ENCODE measurements at places on chromosomes 2 and 18.

- DNase-seq = no peak
These were observed 44.6 kb downstream of the MRO start for GRCh38 chr18:50775207-50775606.

- no peak for DNase-seq
These were observed 492.3 kb upstream of the TMEFF2 start for GRCh38 chr2:192687015-192687414.

DNA sequence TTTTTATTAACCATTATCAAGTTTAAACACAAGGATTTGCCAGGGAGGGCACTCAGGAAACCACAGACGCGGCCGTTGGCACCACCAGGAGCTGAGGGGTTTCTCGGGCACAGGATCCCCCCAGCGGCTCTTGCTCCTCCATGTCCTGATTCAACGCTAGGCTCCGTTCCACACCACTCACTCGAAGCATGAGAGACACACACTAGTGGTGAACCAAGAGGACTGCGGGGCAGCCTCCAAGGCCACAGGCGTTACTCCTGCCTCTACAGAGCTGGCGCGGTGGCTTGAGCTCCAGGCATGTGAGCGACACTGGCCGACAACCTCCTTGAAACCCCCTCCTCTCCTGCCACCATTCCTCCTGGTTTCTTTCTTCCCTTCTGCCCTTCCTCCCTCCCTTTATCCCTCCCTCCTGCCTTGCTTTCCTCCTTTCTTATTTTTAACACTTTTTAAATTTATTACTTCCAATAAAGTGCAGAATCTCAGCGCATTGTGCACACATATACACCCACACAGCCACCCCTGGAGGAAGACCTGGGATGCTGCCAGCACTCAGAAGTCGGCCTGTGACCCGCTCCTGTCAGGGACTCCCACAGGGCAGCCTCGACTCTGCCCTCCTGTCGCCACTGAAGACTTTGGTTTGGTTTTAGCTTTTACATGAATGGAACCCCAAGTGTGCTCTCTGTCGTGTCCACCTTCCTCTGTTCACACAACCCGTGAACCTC is 21.7 kb downstream of the COX7A2L start:
- DNase-seq = no peak

DNA sequence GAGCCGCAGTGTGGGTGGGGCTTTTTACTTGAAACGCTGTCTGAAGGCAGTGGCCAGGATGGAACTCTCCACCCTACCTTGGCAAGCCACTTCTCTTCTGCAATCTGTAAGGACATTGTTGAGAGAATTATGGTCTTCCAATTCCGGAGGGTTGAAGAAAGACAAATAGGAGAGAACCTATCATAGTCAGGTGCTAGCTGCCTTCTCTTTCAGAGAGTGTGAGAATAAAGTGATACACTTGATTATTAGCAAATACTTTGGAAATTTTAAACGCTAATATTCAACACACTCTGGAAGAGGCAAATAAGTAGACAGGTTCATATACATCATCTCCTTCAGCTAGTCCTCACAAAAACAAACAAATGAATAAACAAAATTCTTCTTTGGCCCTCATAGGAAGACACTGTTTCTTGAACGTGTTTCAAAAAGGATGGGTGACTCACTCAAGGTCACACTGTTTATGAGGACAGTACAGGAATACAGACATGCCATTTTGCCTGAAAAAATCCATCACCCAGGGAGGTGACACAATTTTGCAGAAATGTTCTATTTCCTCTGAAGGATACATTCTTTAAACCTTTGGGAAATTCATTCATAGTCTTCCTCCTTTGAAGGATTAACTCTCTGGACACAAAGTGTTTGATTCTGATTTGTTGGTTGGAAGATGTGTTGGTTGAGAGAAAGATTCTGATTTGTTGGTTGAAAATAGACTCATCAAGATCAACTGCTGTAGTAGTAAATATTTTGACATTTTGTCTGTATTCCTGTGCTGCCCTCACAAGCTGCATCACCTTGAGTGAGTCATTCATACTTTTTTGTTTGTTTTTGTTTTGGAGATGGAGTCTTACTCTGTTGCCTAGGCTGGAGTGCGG is 2.2 kb upstream of the IL1RN start:
- no peak for DNase-seq

DNA sequence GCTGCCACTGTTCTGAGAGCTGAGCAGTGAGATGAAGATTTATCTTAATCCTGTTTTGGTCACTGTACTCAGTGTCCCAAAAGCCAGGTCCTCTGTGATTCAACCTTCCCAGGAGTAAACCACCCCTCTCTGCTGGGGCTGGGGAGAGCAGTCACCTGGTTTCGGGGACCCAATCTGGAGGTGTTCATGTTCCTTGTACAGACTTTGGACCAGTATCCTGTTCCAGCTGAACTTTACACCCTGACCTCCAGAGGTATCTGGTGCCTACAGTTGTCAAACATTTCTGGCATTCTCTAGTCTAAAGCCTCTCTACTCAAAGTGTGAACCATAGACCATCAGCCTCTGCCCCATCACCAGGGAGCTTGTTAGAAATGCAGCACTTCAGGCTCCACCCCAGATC is 22.1 kb downstream of the CERS6 start:
- no peak for DNase-seq

- no peak for DNase-seq
These were observed 133.2 kb upstream of the TMEM18 start for GRCh38 chr2:810397-810796.

GRCh38 chr2:66443186-66443978 is 8.5 kb downstream of the MEIS1 start:
- DNase-seq = peak; percentile 36

- no peak for DNase-seq
These were observed 10.2 kb downstream of the GPAT2 start for GRCh38 chr2:96024336-96025193.

DNA sequence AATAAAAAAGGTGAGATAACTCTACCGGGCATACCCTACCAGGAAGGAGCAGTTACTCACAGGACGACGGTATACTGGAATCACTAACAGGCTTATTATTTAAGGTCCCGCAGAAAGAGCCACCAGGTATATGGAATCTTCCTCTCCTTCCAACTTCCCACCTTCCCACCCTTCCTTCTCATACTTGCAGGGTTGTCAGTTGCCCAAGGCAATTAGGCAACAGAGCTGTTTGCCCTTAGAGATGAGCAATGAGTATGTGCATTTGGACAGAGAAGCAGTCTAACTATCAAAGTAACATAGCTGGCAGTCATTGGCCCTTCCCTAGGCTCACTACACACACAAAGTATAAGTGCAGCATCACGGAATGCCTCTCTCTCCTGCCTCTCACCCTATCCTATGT is 32.1 kb upstream of the EVA1A start:
- DNase-seq = no peak

- DNase-seq = no peak
These were observed 194.2 kb downstream of the ACKR3 start for GRCh38 chr2:236763857-236764256.

- no peak for DNase-seq
These were observed 629.6 kb upstream of the VRK2 start for GRCh38 chr2:57417007-57417406.

GRCh38 chr2:64989982-64990614 is 899 bp downstream of the SLC1A4 start:
- peak; percentile 33 for DNase-seq

DNA sequence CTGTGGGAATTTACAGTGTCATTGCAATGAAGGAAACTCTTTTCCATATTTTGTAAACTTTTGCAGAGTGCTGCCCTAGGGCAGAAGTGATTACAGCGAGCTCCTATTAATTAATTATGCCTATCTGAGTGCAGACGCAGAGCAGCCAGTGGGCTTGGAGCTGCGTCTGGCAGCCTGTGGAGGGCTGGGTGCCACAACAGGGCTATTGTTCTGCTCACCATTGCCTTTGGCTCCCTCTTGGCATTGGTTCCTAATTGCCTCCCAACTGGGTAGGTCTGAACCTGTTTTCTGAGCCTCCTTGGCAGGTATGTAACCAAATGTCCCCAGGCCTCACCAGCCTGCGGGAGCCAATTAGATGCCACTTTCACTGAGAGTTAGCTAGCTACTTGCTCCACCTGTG is 25.6 kb upstream of the ITGB6 start:
- no peak for DNase-seq

All from uterus (tissue), 4 donors.